ENCODE measurements at places on chromosomes 12 and 14.

GRCh38 chr12:51265024-51265423 lies 5.2 kb downstream of the SMAGP start:
- DNase-seq, result no peak

DNA sequence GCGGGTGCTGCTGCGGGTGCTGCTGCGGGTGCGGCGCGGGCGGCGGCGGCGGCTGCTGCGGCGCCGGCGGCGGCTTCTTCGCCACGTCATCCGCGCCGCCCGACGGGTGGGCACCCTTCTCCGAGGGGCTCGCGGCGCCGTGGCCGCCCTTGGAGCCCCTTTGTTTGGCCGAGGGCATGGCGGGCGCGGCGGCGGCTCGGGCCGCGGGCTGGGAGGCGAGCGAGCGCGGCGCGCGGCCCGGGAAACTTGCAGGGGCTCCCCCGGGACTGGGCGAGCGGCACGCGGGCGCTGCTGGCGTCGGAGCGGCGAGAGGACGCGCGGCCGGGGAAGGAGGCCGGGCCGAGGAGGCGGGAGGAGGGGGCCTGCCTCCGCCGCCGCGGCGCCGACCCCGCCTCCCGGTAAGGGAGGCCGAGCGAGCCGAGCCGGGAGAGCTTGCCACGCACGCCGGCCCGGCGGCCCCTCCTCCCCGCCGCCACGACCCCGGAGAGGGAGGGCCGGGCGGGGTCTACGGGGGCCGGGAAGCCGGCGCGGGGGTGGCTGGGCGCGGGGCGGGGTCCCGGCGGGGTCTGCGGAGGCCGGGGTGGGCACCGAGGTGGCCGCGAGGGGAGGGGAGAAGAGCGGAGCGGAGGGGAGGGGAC lies at the start of gene CKAP4:
Gene CKAP4, minus strand, starts transcription at position 347 of the 638 bp plus-strand sequence. Its CDS starts 169 bp downstream, at position 178.
- DNase-seq, result no peak

- DNase-seq, result no peak
Measured at GRCh38 chr12:106709068-106709511, 65.4 kb upstream of the RIC8B start.

GRCh38 chr14:59013672-59014298 lies 174.7 kb upstream of the DAAM1 start:
- no peak for DNase-seq

- DNase-seq, result no peak
Measured at GRCh38 chr14:45135156-45135555, 574 bp upstream of the FANCM start.

DNA sequence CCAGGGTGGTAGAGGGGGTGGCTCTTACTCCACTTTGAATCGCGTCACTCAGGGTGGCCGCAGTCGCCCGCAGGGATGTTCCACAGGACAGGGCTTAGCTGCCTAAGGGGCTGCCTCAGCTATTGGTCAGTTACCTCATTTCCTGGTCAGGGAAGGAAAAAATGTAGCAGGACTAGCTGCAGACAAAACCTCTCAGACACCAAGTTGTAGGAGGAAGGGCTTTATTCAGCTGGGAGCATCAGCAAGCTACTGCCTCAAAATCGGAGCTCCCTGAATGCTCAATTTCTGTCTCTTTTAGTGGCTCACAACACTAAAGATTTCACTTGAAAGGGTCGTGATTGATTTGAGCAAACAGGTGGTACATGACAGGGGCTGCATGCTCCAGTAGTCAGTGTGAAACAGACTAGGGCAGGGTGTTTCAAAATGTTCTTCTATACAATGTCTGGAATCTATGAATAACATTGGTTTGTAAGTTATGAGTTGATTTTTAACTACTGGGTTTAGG lies 6.4 kb upstream of the CLEC6A start:
- no peak for DNase-seq

GRCh38 chr12:116882742-116883141 lies 1.5 kb upstream of the HRK start:
- DNase-seq, result no peak

DNA sequence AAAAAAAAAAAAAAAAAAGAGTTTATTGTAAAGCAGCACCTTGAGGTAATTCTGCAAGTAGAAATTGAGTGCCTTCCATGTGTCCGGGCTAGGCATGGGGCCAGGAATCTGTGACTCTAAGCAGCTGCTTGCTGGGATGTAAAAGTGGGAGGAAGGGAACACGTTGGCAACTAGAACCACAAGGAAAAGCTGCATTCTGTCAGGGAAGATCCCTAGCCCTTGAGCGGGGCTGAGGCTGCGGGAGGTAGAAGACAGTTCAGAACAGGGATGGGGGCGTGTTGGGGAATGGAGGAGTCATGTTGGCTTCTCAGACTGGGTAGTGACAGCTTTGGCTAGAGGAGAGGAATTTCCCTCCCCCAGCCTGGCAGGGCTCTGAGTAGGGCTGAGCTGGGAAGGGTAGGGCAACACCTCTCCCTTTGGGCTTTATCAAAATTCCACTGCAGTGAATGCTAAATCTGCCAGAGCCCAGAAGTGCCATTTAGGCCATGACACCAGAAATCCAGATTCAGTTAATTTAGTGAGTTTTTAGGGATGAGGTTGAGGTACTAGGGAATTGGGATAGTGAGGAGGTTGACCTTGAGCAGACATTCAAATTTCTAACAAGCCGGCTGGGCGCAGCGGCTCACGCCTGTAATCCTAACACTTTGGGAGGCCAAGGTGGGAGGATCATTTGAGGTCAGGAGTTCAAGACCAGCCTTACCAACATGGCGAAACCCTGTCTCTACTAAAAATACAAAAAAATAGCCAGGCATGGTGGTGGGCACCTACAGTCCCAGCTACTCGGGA lies 3.4 kb upstream of the TRAFD1 start:
- no peak for DNase-seq

DNA sequence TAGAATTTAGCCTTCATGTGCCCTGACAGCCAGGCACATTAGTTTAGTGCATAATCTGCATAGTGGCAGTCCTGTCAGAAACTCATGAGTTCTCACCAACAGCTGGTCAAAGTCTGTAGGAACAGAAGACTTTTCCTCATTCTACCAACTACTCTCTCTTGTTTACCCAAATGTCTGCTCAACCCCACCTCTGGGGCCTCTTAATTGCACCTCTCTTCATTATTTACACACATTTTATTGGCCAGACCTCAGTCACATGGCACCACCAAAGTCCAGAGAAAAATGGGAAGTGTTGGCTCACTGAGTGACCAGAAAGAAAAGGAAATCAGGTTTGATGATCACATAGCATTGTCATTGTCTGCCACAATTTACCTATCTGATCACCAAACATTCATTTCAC lies 114.6 kb upstream of the PLXNC1 start:
- DNase-seq, result no peak

GRCh38 chr12:122979908-122980182 lies 636 bp upstream of the ARL6IP4 start:
- no peak for DNase-seq

DNA sequence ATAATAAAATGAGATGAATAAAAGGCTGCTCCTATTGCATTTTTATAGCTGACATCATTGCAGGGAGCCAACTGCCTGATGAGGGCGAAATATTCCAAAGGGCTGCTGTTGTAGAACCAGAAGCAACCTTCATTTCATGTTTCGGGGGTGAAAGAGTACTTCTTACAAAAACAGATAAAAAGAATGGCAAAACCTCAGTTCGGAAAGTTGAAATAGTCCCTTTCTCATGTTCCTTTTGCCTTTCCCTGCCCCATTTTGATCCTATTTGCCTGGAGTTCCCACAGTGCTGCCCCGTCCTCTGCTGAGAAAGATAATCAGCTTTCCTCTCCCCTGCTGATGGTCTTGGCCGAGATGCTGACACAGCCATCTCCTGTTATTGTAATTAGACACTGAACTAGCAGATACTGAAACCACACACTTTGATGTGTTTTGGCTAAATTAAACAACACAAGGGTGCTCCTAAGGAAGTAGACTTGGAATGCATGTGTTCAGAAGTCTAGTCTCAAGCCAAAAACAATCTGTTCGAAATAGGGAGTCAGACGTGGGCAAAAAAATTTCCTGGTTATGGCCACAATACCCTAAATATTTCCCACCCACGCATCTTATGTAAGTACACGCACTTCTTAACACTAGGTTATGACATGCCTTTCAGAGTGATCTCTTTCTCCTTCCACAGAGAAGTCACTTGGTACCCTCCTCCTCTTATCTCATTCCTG lies 117.2 kb downstream of the PPM1H start:
- no peak for DNase-seq

- DNase-seq, result no peak
Measured at GRCh38 chr12:28216016-28216415, 25.8 kb downstream of the CCDC91 start.

DNA sequence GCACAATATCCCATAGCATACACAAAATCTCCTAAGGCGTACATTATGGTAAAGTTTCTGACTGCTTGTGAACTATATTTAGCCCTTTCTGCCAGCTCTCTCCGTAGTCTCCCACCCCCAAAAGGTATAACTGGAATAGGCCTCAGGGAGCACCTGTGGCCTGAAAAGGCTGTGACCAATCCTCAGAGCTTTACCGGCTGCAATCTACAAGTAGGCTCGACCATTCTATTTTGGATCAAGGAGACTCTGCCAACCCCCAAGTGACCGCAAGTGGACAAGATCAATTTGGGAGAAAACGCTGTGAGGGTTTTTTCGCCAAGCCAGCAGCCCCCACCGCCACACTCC lies 1.2 kb downstream of the PPTC7 start:
- no peak for DNase-seq

- peak; percentile 1 for DNase-seq
Measured at GRCh38 chr12:85575120-85576096, 260.8 kb downstream of the RASSF9 start.

DNA sequence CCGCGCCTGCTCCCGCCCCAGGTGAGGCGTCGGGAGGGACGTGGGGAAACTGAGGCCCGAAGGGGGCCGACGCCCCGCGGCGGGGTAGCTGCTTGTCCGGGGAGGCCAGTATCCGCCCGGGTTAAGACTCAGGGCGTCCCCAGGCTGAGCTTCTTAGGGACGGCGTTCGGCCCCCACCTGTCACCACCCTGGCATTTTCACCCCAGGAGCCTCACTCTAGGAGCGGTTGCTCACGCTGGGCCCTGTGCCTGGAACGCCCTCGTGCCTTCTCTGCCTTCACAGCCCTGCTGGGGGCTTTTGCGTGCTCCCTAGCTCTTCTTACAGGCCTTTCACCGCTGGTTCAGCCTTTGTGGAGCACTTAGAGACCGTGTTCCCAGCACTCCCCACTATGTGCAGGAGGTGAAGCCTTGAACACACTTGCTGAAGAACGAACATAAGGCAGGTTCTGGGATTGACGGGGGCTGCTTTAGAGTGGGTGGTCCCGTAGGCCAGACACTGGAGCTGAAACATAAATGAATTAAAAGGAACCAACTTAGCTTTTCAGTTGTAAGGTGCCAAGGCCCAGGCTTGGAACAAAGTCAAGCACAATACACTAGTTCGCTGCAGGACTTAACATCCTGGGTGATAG lies 601 bp downstream of the ZNF839 start:
- no peak for DNase-seq

All from GDM1 (cell line).